SJSA1 (cell line): ENCODE measurements at places on chromosomes 5 and 9. TPM values are rescaled to one million over a fixed set of nuclear protein-coding genes. Genes with fewer than 3 reads are reported as not detected.

The CKMT2 gene
- total RNA-seq = not detected in 2 replicates

The CER1 gene
- not detected in 2 replicates for total RNA-seq

The SLC34A1 gene
- total RNA-seq = not detected in 2 replicates

DNA sequence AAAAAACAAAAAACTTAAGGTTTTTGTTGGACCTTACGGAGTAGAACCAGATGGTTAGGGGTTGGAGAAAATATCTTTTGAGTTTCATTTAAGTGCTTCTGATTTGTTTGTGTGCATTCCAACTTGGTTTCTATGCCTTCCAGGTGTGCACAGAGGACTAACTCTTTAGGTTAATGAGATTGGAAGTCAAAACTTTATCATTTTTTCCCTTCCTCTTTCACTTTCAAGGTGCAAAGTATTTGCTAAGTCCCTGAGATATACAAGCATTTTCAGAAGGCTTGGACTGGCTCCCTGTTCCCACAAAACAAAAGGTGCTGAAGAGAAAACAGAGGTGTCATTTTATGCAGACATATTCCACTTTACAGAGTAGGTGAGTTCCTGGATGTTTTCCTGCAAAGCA is 30.3 kb upstream of the CER1 start:
- no peaks in the 10 kb centered on the region for H3K36me3 ChIP-seq
- H3K27ac ChIP-seq = no peak overlapping the region
- no peaks in the 10 kb centered on the region for H3K27me3 ChIP-seq

The PCDHGA4 gene
- 1.2 and 1.7 TPM in 2 replicates for total RNA-seq
